Hepatocyte (in vitro differentiated cells): ENCODE measurements at places on chromosomes 12 and 14. TPM values are rescaled to one million over a fixed set of nuclear protein-coding genes. Genes with fewer than 3 reads are reported as not detected.

DNA sequence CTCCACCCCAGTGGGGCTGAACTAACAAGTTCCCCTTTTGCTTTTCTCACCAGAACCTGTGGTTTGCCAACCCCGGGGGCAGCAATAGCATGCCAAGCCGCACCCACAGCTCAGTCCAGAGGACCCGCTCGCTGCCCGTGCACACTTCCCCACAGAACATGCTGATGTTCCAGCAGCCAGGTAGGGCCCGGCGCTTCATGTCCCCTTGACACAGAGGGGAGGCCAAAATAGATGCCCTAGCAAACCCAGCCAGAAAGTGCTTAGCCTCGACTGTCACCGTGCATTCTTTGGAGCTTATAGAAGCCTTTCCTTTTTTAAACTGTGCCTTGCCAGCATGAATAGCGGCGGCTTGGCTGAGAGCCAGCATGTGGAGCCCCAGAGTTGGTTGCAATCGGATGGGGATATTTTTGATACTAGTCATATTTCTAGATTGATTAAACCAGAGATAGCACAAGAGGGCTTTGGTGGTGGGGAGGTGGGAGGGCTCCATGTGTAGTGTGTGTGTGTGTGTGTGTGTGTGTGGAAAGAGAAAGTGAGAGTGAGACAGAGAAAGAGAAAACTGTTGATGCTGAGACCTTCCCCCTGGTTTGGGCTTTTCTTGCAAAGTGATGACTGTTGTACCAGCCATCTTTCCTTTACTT, 126.1 kb downstream of the GCH1 start:
- DNase-seq = no peak

GRCh38 chr14:32545506-32546210, 216.6 kb downstream of the AKAP6 start:
- no peak for DNase-seq

- DNase-seq = no peak
Observed at GRCh38 chr12:46660719-46661109, 165.1 kb downstream of the SLC38A4 start.

DNA sequence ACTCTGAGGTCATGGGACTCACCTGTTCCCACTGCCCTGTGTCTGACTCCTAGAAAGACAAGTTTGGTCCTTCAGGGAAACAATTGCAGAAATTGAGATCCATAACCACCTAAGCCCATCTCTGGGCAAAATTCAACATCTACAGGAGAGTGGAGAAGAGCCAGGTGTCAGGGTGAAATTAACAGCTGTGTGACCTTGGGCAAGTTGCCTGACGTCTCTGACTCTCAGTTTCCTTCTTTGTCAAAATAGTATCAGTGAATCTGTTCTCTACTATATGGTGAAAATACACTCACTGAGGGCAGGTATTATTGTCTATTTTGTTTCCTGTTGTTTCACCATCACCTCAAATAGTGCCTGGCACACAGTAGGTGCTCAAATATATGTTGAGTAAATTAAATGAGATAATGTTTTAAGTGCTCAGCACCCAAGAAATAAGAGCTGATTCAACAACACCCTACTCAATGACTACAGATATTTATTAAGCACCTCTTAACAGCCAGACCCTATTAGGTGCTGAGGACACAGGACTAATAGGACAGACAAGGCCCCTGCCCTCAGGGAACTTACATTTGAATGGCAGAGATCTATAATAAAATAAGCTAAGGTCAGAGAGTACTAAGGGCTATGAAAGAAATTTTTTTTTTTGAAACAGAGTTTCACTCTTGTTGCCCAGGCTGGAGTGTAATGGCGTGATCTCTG, 14.2 kb upstream of the IFT81 start:
- no peak for DNase-seq

- no peak for DNase-seq
Observed at GRCh38 chr14:105830171-105830570, 303.8 kb downstream of the TMEM121 start.

GRCh38 chr12:132162508-132163031, 18.3 kb downstream of the NOC4L start:
- DNase-seq = no peak

NR4A1 gene
- 39.2 and 59.2 TPM in 2 replicates for total RNA-seq

DNA sequence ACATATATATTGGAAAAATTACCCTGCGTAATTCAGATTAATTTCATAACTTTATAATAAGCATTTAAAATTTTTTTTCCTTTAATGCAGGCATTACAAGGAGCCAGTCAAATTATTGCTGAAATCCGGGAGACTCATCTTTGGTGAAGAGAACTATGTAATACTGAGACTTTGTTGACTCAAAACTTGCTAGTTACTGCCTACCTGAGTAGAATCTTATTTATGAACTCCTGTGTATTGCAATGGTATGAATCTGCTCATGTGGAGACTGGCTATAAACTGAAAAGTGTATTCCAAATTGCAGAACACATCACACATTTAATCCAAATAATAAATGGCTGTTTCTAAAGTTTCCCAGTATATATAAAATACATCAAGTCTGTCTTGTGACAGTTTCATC, 12.4 kb downstream of the YARS2 start:
- no peak for DNase-seq

DNA sequence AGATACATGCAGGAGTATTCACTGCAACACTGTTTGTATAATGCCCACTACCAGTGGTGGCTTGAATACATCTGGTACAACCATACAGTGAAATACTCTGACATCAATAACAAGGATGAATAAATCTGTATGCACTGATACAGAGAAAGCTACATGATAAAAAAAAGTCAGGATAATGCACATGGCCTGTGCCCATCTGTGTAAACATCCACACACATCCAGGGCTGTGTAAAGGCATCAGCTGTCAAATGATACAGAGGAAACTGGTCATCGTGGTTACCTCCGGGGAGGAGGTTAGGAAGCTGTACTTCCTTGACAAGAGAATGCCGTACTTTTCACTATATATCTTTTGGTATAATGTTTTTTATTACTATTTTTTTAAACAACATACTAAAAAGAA, 176.6 kb downstream of the FOXN3 start:
- DNase-seq = no peak
